ENCODE measurements at places on chromosomes 5 and 9.

GRCh38 chr9:107545036-107545435 is 55.5 kb upstream of the KLF4 start:
- DNase-seq, result no peak

DNA sequence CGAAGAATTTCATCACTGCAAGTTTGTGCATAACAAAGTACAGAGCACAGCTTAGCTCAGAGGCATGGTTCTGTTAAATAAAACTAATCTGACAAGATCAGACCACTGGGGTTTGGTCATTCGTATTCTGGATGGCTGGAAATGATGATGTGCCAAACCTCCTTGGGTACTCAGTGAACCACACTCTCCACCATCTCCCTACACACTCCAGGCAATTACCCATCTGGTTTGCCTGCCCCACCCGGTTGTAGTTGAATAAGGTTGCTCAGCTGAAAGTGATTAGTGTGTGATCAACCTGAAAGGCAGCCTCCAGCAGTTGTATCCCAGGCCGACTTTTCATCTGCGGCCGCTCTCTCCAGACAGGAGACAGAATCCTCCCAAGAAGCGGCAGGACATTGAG is 371.4 kb downstream of the TLE1 start:
- no peak for DNase-seq

GRCh38 chr5:94670726-94671125 is 52.3 kb downstream of the SLF1 start:
- no peak for DNase-seq

- no peak for DNase-seq
These were observed 171.5 kb downstream of the EDIL3 start for GRCh38 chr5:84213212-84213611.

- no peak for DNase-seq
These were observed 156.3 kb upstream of the FST start for GRCh38 chr5:53323943-53324642.

DNA sequence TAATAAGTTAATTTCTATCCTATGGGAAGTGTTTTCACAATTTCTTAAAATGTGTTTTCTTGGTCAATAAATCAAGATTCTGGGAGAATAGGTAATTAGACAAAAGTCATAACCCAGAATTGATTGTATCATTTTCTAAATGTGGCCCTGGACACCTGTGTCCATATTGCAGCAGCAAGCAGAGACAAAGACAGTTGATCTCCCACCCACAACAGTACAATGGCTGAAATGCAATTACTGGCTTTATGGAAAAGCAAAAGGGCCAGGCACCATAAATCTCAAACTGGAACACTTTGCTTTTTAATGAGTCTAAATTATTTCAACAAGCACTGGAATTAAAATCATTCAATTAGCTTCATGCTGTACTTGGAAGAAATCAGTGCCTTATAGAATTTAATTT is 157.2 kb downstream of the ESM1 start:
- DNase-seq, result no peak

GRCh38 chr5:87127956-87128687 is 139.6 kb upstream of the RASA1 start:
- DNase-seq, result no peak

DNA sequence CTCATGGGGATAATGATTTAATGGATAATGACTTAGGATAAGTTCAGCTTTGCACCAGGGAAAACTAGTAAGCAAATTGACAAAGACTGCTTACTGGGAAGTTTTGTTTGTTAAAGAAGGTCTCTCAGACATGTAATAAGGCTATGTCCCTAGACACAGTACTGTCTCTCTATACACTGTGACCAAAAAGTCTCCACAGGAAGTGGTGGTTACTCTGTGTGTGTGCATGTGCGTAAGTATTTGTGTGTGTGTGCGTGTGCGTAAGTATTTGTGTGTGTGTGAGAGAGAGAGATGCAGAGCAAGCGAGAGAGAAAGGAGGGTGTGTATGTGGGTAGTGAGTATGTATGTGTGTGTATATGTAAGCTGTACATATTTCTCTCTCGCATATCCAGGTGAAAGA is 229.6 kb downstream of the GLIS3 start:
- no peak for DNase-seq

DNA sequence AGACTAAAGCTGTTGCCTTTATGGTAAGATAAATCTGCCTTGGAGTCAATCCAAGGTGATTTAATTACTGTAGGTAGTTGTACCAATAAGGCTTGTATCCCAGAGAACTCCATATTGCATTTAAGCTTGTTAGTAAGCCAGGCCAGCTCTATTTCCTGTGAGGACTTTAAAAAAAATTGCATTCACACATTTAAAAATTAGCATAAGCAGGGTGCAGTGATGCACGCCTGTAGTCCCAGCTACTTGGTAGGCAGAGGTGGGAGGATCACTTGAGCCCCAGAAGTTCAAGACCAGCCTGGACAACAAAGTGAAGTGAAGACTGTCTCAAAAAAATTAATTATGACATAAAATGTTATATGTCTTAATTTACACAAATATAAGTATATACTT is 28.7 kb upstream of the ABL1 start:
- no peak for DNase-seq

DNA sequence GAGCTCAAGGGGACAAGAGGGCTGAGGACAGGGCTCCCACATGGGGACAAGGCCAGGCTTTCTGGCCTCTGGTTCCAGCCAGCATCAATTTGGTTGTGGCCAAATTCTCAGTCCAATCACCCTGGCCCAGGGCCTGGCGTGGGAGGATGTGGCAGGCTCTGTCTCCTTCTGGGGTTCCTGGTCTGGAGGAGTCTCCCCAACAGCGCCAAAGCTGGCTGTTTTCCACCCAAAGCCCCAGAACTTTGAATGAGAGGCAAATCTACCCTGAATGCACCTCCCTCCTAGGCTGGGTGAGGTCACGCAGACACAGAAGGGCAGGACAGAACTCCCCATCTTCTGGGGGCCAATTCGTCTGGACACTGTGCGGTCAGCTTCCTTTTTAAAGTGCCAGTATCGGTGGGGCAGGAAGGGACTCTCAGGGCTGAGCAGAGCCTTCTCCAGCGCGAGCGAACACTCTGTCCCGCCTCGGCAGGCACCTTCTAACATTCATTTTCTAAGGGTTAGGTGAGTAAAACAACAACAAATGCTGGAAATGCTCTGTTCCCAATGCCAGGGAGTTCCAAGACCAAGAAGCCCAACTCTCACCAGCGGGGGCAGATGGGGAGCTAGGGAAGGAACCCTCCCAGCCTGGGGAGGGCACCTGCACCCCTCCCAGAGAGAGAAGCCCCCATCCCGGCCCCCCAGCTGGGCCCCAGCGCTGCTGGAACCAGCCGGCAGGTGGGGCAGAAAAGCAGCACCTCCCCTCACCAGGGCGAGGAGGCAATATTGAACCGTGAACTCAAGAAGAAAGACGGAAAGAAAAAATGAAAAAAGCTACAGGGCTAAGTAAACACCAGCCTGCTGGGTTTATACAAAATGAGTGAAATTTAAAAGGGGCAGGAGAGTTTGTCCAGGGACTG is 3.7 kb upstream of the DPM2 start:
- no peak for DNase-seq

- DNase-seq, result no peak
These were observed 79.1 kb upstream of the LMX1B start for GRCh38 chr9:126534431-126535186.

DNA sequence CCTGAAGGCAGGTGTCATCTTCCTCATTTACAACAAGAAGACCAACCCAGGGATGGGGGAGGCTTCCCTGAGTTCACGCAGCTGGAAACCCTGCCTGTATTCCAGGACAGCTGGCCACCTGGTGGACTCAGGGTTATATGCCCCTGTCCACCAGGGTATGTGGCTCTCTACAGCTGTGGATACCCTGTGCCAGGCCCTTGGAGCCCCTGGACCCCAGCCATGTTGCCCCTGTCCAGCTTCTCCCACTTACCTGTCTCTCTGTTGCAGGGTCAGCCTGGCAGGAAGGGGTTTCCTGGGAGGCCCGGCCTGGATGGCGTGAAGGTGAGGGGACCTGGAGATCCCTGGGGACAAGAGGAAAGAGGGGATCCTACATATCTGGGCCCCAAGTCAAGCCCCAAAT is 79.7 kb upstream of the ORM1 start:
- no peak for DNase-seq

DNA sequence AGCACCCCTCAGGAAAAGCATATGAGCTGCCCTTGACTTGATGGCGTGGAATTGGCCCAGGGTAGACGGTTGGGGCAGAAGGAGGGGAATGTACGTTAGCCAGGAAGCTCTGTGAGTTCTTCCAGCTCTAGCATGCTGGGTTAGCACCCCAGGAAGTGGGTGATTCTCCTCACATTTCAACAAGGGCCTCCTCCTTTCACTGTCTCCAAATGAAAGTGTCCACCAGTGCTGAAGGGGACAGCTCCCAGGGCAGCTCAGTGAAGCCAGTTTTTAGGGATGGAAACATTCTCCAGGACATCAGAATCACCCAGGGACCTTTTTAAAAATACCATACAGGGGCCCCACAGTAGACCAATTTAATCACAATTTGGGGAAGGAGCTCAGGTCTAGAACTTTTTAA is 17.2 kb upstream of the AFAP1L1 start:
- no peak for DNase-seq

- no peak for DNase-seq
These were observed 40.7 kb downstream of the FNBP1 start for GRCh38 chr9:130002320-130002719.

- DNase-seq, result no peak
These were observed 143.5 kb upstream of the C6 start for GRCh38 chr5:41356786-41357185.

DNA sequence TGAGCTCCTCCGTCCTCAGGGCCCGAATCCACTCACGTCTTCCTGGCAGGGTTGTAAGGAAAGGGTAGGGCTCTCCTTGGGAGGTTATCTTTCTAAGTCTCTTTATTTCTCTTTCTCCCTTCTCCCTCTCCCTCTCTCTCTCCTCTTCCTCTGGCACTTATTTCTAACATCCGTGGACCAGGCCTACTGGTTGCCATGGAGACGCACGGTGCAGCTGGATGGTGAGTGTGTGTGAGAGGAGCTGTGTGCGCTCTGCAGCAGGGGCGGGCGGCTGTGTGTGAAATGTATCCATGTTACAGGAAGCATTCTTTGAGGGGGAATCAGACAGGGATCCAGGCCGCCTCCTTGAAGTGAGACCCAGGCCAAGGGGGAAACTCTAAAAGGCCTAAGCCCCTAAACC is 32.2 kb downstream of the PCDH1 start:
- no peak for DNase-seq

DNA sequence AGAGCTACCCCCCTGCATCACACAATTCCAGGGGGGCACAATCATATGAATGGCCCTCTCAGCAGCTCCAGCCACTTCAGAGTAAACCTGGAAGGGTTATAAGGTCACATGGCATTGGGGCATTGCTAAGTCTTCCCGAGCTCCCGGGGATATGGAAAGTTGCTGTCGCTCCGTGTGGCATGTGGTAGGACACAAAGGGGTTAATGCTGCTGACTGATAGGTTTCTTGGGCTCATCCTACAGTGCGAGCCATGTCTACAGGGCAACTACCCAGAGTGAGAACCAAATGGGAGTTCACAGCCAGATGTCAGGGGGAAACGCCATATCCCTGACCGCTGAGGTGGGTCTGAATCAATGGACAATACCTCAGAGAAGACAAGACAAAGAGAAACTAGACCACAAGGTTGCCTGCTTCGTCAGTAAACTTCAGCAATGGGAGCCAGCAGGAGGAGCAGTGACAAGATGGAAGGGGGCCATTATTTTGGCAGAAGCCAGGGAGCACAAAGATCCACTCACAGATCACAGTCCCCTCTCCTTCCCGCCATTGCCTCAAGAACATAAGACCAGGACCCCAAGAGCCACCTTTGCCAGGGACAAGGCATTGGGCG is 52.4 kb upstream of the SHISAL2B start:
- DNase-seq, result no peak

DNA sequence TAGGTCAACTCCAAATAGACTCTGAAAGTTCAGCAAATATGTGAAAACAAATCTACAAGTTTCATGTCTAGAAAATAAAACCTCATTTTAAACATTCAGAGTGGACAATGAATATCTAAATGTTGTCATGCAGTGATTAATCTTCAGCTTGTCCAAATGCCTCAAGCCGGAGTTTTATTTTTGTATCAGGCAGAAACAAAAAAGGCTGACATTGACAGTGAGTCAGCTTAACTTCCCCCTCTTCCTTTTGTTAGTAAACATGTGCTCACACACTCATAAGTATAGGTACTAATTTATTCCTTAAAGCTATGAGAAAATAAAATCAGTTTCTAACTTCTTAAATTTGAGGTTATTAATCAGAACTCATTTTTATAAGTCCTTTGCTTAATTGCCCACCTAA is 467.9 kb upstream of the DAB2 start:
- no peak for DNase-seq

GRCh38 chr5:139408191-139408590 is 4.3 kb upstream of the SPATA24 start:
- DNase-seq, result no peak

GRCh38 chr5:462051-462481 is 19.1 kb downstream of the EXOC3 start:
- no peak for DNase-seq

DNA sequence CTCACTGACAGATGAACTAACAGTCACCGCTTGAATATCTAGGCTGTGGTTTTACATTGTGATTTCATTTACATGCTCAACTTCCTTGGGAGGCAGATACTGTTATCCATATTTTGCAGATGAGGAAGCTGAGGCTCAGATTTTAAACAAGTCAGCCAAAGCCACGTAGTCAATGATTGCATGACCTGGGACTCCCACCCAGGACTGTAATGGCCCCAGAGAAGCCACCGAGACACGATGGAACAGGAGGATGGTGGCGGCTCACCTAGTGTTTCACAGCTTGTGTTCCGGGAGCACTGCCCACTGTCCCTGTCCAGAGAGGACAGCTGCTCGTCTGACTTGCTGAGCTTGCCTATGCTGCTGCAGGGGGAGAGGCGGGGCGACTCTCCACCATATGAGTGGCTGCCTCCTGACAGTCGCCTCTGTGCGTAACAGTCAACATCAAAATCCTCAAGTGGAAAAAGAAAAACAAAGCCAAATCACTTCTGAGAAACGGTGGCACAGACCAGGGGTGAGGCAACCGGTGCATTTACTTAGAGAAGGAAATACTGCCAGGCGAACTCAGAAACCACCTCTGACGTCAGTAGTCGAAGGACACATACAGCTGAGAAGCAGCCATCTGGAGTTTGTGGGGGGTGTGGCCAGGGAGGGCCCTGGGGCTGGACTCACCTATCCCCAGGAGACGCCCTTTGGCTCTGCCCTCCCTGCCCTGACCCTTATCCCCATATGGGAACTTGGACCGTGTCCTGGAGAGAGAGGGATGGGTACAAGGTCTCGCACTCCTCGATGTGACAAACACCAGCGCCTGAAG is 82.5 kb downstream of the PRRT1B start:
- DNase-seq, result no peak
